AG20443 (cell line): ENCODE measurements at places on chromosomes 1 and 21.

DNA sequence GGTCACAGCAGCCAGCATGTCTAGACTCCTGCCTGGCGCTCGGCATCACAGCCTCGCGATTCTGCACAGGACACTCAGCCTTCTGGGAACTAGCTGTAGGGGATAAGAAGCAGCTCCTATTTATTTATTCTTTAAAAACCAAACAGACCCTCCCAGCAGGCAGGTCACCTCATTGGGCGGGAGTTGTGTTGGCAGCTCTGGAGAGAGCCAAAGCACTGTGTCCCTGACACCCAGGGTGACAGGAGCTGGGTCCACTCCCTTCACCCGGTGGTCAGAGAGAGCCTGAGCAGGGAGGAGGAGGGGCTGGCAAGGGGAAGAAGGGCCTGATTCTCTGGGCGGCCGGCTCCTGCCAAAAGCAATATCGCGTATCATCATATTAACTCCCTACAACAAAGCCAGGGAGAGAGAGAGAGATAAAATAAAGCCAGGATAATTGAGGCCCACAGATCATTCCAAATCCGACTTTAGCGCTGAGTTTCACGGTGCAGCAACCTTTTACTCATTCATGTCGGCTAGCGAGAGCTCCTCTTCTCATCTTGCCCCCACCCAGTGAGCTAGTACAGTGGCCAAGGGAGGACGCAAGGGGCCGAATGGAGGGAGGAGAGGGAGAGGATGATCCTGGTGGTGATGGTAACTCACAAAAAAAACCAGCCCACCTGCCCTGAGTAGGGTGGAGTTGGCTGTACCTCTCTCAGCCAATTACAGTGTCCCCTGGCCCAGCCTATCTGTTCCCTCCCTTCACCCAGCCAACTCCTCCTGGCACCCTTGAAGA lies 79.8 kb upstream of the IFFO2 start:
- DNase-seq = peak; percentile 9

DNA sequence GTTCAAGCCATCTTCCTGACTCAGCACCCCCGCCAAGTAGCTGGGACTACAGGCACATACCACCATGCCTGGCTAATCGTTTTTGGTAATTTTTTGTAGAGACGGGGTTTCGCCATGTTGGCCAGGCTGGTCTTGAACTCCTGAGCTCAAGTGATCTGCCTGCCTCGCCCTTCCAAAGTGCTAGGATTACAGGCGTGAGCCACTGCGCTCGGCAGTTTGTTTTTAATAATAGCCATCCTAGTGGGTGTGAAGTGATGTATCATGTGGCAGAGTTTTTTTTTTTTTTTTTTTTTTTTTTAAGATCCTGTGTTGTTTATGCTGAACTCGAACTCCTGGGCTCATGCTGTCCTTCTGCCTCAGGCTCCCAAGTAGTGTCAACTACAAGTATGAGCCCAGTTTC lies 51.8 kb downstream of the SPEN start:
- no peak for DNase-seq

- no peak for DNase-seq
Observed at GRCh38 chr1:110384581-110385321, 6.1 kb downstream of the SLC16A4 start.

GRCh38 chr1:150876119-150876454 lies 312 bp downstream of the ARNT start:
- peak; percentile 57 for DNase-seq

DNA sequence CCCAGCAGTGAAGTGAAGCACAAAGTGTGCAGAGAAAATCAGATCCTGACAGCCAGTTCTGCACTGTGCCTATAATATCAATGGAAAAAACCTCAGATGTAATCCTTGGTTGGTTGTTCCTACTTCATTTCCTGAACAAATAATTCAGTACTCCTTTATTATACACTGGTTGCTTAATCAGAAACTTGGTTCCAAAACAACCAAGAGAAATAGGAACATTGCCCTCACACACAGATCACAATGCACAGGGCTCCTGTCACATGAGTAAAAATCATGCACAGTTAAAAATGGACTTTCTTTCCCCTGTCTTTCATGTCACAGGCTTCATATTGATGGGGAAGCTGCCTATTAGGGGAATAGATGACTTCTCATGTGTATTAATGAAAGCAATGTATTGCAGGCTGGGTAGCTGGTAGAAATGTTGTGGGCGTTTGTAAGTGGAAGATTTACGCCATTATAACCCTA lies 9.7 kb downstream of the DNASE2B start:
- no peak for DNase-seq

DNA sequence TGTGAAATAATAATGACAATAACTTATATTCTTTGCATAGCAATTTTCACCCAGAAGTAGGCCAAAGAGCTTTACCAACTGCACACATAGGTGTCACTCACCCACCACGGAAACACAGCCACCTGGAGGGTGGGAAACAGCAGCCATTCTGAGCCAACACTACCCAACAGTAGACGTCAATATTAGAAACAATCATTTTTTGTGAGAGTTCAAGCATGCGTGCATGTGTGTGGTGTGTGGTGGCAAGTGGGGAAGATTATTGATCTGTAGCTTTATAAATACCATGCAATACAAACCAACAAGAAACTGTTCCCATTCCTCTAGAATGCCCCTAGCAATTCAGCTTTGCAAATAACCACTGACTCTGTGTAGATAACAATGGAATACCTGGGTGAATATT lies 19.1 kb downstream of the PROX1 start:
- DNase-seq = no peak

DNA sequence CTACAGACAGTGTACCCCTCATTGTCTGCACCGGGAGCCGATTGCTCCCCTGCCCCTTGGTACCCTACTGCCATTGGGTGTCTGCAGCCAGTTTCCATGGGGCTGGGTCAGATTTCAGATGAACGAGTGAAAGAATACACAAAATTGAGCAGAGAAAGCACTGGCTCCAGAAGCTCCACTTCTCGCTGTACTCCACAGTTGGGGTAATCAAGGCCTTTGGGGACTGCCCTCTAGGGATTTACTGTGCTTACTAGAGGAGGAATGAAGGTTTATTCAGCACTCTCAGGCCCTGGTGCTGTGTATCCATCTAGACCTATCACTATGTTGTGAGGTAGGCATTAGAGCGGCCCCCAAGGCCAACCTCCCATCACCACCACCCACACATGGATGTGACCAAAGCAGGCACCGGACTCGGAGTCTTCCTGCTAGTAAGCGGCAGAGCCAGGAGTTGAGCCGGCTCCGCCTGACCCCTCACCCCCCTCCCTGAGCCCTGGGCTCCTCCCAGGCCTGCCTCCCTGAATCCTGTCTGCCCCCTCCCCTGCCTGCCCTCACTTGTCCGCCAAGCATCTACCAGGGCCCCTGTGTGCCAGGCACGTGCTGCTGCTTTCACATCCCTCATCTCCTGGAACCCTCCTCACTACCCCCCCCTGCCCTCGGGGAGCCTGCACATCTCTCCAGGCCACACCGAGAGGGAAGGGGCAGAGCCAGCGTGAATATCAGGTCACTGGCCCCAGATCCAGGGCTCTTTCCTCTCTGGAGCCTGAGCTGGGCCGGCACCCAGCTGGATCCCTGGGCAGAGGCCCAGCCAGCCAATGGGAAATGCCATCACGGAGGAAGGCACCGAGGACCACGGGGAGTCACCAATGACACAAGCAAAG lies 23.3 kb downstream of the KCNN3 start:
- DNase-seq = no peak

- DNase-seq = no peak
Observed at GRCh38 chr21:45715441-45715840, 71.9 kb downstream of the PCBP3 start.

GRCh38 chr1:45493116-45493697 lies 2.2 kb upstream of the TESK2 start:
- peak; percentile 52 for DNase-seq

- peak; percentile 52 for DNase-seq
Observed at GRCh38 chr1:155218854-155219591, 10.5 kb downstream of the MTX1 start.

GRCh38 chr21:44749116-44749758 lies 37.9 kb upstream of the TSPEAR start:
- DNase-seq = no peak

- DNase-seq = no peak
Observed at GRCh38 chr1:207948536-207949250, 37.8 kb upstream of the CD34 start.

GRCh38 chr1:184449916-184450315 lies 63.1 kb downstream of the C1orf21 start:
- no peak for DNase-seq

- DNase-seq = peak; percentile 13
Observed at GRCh38 chr1:151058692-151059091, 730 bp downstream of the CDC42SE1 start.

DNA sequence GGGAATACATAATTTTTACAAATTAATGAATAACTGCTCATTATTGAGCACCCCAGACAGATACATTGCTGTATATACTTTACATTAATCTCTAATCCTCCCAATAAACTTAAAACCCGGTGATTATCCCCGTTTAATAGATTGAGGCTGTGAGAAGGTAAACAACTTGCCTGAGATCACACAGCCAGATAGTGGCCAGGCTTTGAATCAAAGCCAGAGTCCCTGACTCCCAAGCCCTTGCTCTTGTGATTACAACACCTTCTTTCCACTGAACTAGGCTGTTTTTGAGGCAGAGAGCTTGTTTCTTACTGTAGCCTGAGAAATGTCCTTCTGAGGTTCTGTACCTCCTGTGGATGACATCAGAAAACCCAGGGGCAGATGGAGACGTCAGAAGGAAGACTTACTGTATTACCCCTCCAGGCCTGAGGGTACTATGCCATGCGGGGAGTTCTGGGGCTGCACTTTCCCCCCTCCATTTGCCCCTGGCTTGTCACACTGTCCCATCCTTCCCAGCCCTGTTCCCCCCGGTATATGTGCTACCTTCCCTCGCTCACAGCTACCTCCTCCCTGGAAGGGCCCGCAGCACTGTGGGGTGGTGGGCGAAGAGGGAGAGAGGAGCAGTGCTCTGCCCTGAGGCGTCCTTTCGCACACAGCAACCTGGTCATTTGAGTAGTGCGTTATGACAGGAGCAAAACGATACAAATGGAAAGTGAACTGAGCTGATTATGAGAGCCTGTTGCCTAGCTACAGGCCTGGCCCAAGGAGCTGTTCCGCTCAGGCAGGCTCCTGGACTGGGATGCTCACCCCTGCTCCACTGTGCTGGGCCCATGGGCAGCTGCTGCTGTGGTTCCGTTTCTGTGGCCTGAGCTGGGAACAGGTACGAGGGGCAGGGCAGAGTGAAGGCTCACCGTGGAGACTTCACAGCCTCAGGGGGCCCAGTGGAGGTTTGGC lies 4.6 kb downstream of the KCNC4 start:
- no peak for DNase-seq

- DNase-seq = peak; percentile 56
Observed at GRCh38 chr1:151828921-151829320, 2.7 kb downstream of the RORC start.

DNA sequence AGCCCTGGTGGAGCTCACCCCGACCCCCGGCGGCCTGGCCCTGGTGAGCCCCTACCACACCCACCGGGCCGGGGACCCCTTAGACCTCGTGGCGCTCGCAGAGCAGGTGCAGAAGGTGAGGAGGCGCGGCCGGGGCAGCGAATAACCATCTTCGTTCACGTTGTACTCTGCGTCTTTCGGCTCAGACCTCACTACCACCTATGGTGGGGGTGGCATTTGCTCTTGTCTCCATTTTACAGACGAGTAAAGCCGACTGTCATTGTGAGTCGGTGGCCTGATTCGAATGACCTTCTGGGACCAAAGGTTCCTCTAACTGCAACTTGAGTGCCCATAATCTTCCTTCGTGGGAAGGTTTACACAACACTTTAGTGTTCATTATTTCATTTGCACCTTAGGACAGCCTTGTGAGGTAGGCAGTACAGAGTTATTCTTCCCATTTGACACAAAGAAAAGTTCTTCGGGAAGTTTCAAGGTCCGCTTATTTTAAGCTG lies 506 bp downstream of the C1orf50 start:
- DNase-seq = no peak

DNA sequence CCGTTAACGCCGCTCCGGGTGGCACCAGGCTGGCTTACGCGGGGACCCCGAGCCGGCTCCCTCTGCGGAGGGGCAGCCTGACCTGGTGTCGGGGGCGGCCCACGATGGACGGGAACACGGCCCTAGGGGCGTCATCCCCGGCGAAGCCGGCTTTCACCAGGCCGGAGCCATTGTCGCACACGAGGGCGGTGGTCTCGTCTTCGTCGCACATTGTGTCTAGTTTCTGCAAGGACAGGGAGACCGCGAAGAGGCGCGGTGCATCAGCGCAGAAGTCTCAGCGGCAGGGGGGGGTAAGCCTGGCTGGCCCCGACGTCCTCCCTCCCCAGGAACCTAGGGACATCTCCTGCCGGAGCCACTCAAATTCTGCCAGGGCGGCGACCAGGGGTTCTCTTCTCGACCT lies 989 bp downstream of the ACTA1 start:
- no peak for DNase-seq

DNA sequence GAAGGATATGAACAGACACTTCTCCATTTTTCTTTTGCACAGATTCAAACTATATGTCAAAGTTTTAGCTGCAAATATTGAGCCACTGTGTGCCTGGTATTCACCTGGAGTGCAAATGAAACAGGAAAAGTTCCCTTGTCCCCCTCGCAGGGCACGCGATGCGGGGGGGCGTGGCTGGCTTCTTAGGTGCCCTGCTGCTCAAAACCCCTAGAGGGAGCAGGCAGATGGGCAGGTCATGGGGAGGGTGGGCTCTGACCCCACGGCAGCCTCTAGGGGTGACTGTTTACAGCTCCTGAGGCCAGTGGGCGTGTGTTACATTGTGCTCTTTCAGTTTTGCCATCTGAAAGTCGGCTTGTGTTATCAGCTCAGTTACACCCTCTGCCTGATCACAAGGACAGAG lies 931.2 kb upstream of the B3GALT2 start:
- DNase-seq = no peak

DNA sequence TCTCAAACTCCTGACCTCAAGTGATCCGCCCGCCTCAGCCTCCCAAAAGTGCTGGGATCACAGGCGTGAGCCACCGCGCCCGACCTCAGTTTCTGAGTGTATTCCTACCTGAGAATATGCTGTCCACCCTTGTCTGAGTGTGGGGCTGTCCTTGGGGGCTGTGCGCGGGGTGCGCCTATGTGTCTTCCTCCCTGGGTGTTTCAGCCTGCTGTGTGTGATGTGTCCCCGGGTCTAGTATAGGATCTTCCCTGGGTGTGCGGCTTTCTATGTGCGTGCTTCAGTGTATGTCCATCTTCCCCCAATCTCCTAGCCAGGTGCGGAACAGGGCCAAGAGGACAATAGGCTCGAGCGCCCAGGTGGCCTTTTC lies 8.3 kb upstream of the ID3 start:
- DNase-seq = no peak

DNA sequence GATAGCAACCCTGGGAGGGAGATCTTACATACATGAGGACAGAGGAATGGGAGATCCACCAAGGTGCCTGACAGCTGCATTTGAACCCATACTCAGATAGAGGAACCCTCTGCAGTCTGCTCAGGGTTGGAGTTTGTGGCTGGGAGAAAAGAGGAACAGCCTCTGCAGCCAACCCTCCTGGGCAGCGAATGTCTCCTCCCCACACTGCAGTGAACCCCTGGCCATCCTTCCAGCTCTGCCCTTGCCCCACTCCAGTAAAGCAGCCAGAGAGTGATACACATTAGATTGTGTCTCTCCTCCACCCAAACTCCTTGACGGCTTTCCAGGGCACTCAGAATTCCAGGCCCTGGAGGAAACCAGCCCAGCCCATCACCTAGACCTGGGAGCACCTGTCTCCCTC lies 137.7 kb downstream of the RUNX1 start:
- DNase-seq = no peak
